ENCODE measurements at places on chromosomes 7 and 10.
A peak's percentile ranks its signal among the peaks of the same experiment; 100 is the strongest.

DNA sequence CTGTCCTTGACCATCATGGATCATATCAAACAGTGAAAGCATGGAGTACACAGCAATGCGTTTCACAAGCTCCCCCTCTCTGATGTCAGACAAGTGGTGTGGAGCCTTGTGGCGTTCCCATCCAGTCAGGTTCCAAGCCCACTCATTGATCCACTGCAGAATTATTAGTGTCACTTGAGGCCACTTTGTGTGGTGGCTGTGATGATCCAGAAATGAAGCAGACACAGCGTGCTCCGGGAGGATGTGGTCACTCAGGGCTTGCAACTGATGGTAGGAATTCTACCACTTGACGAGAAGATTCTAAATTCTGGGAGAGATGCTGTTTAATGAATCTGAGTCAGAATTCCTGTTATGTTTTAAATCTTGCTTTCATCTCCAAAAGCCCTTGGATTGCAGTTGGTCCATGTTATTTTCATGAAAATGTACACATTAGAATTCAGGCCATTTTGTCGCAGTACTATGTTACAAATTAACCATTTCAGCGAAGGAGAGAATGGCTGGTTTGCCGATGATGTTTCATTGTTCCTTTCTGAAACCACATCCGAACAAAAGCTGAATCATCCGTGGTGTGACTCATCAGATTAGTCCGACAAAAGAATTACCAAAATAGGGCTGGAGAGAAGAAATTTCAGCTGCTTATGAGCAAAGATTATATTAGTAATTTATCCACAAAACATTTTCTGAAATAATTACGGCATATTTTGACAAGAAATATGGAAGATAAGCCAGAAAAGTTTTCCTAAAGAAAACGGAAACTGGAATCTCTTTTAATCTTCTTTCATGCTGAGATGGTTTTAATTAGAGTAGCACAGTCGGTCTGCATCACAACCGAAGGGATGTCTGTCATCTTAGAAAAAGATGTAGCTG is 48.1 kb downstream of the INSYN2A start:
- peak; percentile 95 for DNase-seq

- no peak for DNase-seq
Observed at GRCh38 chr7:45151967-45152366, 5.6 kb upstream of the RAMP3 start.

GRCh38 chr7:2282185-2282751 is 32.0 kb downstream of the SNX8 start:
- DNase-seq = no peak

- no peak for DNase-seq
Observed at GRCh38 chr7:112147793-112148361, 58.3 kb downstream of the DOCK4 start.

DNA sequence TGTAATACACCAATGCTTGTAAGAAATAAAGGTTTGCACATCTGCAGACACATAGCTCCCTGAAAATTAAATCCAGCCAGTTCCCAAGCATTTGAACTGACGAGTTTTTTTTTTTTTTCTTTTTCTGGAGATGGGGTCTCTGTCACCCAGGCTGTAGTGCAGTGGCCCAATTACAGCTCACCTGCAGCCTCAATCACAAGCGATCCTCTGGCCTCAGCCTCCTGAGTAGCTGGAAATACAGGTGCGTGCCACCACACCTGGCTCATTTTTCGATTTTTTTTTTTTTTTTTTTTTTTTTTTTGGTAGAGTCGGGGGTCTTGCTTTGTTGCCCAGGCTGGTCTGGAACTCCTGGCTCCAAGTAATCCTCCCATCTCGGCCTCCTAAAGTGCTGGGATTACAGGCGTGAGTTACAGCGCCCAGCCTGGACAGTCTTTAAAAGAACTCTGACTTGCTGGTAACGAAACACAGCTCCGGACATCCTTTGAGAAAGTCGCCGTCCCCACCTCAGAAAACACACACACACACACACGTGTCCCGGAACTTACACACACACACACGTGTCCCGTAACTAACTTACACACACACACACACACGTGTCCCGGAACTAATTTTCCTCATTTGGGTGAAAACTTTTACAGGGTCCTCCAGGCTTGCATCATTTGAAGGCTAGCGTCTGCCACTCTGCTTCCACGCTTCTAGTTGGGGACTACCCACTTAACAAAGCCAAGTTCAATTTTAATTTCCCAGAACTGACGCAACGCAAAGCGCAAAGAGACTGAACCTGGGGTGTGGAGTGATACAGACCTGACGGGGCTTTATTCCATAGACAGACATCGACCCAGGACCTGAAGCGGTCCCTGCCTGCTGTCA is 18.6 kb downstream of the OCM2 start:
- peak; percentile 26 for DNase-seq

DNA sequence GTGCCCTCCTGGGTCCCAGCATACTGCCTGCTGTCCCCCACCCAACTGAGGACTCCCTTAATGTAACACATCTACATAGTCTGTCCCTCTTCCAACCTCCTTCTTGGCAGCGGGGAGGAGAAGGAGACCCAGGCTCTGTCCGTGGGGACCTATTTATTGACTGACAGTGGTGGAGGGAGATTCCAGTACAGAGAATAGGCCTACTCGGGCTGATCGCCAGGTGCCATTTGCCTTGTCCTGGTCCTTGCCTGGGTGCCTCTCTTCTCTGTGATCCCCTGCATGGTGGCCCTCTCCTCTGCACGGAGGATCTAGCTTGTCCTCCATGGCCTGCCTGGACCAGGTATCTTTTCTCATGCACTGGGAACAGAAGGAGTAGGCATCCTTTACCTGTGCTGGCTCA is 17.0 kb downstream of the GHRHR start:
- no peak for DNase-seq

GRCh38 chr7:78571292-78571691 is 772.7 kb downstream of the PHTF2 start:
- DNase-seq = no peak

GRCh38 chr7:122070834-122071233 is 73.2 kb downstream of the AASS start:
- DNase-seq = no peak
